ENCODE measurements at places on chromosomes 7 and 10.

DNA sequence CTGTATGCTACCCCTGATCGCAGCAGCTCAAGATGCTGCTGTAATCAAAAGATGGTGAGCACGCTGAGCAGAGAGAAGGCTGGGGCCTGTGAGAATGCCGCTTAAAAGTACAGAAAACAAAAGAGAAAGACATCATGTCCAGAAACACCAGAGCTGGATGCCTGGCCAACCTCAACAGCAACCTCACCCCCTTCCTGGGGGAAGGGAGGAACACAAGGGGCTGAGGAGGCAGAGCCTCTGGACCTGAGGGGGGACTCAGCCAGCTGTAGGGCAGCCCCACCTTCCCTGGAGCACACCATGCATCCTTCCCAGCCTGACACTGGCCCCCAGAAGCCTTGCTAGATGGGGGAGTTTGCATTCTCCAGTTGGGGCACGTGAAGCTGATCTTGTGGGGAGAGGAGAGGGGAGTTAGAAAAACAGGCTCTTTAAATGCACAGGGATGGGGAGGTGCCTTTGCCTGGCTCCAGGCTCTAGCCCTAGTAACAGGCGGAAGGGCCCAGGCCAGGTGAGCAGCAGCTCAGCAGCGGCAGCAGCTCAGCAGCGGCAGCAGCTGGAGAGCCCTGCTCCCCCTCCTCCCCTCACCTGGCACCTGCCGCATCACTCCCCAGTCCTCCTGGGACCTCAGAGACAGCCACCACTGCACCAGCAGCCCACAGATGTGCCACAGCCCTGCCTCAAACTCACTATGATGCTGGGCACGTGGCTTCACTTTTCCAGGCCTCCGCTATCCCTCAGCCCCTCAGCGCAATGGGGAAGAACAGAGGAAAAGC, 156.3 kb downstream of the NEURL1 start:
- no peak for DNase-seq

DNA sequence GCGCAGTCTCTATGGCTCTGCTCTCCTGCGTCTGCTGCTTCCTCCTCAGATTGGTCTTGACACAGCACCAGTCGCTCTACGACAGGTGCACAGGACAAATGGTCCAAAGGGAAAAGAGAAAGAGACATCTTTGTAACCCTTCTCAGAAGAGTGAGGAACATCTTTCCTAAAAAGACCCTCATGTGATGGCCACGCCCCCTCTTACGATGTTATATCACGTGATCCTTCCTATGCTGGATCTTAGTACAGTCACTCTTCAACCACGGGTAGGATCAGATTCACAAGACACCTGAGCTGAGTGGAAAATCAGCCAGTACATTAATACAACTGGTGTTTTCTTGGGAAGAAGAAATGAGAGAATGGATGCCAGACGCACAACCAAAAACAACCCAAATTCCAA, 262.2 kb upstream of the CELF2 start:
- DNase-seq = no peak

DNA sequence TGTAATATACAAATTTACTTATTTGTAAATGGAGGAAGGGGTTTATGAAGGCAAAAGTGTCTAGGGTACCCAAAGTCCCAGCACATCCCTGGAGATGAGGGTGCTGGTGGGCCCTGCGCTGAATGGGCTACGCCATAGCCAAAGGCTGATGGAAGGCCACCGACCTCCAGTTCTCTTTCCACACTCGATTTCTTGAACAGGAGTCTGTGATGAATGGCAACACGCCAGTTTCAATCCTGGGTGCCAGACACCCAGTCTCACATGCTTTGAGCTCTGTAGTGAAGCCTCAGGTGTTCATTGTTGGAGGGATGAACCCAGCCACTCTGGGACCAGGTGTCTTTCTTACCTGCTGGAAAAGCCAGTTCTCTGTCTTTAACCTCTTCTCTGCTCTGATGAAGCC, 752 bp downstream of the LRMDA start:
- DNase-seq = no peak

- no peak for DNase-seq
Observed at GRCh38 chr10:75839020-75839419, 407.6 kb downstream of the LRMDA start.

DNA sequence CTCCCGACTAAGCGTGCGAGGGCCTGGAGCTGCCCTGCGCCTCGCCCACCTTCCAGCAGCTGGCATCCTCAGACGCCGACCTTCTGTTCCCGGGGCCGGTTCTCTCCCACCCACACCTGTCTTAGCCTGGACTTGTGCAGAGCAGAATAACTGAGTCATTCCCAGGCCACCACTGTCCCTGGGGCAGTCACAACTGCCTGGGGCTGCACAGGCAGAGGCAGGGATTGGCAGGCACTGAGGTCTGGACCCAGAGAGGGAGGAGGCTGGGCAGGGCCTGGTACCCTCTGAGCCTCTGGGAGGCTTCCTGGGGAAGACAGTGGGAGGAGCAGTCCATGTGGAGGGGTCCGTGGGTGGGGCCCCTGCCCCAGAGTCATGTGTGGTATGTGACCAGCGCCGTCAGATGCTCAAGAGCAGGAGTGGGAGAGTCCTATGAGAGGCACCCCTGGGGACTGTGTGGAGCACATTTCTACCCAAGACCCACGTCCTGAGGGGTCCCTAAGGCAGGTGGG, 74.3 kb downstream of the NKX6-2 start:
- DNase-seq = no peak

DNA sequence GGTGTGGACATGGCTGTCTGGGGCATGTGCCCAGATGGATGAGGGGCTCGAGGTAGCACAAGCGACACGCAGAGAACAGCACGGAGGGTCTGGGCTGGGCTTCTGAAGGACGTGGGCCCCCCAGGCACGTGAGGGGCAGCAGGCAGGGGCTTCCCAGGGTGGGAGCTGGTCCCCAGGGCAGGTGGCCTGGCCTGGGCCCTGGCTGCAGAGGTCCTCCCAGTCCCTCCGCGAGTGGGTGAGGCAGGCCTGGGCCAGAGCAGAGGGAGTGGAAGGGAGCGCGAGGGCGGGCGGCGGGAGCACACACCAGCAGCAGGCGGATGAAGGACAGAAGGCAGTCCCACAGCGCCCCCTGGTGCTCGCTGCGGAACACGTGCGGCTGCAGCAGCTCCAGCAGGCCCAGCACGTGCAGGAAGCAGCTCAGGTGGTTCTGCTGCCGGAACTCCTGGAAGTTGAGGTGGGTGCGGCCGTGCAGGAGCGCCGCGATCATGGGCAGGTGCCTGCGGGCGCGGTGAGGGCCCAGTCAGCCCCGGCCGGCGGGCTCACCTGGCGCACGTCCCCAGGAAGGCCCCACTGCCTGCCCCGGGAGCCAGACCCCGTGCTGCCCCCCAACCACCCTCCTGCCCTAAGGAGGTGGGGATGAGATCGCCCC, 14.7 kb upstream of the MICALL2 start:
- DNase-seq = peak; percentile 88

- no peak for DNase-seq
Observed at GRCh38 chr7:121331574-121331973, 2.8 kb downstream of the WNT16 start.

GRCh38 chr10:31757386-31757791, 171.2 kb downstream of the ARHGAP12 start:
- DNase-seq = no peak

All from activated naive CD4-positive, alpha-beta T cell treated with anti-CD3 and anti-CD28 coated beads, Interleukin-2, amount 50 U/mL, for 16 hours (primary cell).